ENCODE measurements at places on chromosomes 5 and 9. TPM values are rescaled to one million over a fixed set of nuclear protein-coding genes. Genes with fewer than 3 reads are reported as not detected.

The TMC1 gene
- 1.1 TPM for polyA plus RNA-seq

The KIF4B gene
- polyA plus RNA-seq = not detected

The CD180 gene
- polyA plus RNA-seq = 0.98 TPM

The IRX4 gene
- polyA plus RNA-seq = 1.4 TPM

The FBLL1 gene
- 2.4 TPM for polyA plus RNA-seq

The RELL2 gene
- 0.12 TPM for polyA plus RNA-seq

The TAS2R1 gene
- not detected for polyA plus RNA-seq

DNA sequence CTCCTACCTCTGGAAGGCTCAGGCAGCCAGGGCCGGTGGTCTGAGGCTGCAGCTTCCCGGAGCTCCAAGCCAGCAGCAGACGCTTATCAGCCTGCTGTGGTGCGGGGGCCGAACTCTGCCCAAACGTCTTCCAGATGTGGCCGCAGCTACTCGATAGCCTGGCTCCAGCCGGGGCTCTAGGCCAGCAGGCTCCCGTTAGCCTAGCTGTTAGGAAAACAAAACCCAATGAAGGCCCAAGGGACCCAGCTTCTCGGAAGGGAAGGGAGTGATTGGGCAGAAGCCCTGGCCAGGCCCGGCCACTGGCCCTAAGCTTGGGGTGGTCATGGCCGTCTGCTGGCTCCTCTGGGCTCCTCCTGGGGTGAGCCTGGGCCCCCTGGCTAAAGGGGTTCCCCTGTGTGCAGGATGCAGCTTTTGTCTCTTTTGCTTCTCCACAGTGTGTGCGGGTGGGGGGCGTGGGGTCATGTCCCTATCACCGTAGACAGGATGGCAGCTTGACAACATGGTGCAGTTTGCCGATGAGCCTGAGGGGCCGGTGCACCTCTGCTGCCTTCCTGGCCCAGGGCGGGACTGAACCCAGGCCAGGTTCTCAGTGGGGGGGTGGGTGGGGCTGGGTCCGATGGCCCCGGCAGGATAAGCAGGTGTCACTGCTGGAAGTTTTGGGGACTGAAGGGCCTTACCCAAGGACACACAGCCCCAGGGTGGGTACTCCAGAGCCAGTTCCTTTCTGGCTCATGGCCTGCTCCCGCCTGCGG lies 18.7 kb downstream of the MYMK start:
- no peak for DNase-seq

DNA sequence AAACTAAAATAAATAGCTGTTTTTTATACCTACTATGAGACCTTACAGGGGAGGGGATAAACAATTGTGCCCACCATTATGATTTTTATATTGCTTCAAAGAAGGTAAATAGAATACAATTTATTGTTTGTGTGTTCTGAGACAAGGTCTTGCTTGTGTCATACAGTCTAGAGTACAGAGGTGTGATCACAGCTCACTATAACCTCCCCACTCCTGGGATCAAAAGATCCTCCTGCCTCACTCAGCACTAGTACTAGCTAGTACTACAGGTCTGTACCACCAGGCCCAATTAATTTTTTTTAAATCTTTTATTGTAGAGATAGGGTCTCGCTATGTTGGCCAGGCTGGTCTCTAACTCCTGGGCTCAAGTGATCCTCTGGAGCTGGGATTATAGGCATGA lies 11.3 kb downstream of the TLE1 start:
- no peak for DNase-seq

- DNase-seq = no peak
Observed at GRCh38 chr5:10295619-10296326, 11.9 kb downstream of the CMBL start.

DNA sequence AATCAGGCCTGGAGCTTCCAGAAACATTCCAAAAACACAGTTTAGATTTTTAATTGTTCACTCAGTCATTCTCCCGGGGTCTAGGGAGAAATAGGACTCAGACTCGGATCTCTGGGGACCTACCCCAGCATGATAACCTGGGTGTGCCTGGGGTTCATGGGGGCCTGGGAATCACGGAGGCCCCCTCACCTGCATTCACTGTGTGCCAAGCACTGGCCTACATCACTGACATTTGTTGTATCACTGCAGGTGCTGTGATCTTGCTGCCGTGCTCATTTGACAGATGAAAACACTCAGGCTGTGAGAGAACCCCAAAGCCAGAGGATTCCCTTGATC lies 22.8 kb upstream of the ZBTB43 start:
- no peak for DNase-seq

- no peak for DNase-seq
Observed at GRCh38 chr9:19117039-19117716, 10.1 kb downstream of the PLIN2 start.

DNA sequence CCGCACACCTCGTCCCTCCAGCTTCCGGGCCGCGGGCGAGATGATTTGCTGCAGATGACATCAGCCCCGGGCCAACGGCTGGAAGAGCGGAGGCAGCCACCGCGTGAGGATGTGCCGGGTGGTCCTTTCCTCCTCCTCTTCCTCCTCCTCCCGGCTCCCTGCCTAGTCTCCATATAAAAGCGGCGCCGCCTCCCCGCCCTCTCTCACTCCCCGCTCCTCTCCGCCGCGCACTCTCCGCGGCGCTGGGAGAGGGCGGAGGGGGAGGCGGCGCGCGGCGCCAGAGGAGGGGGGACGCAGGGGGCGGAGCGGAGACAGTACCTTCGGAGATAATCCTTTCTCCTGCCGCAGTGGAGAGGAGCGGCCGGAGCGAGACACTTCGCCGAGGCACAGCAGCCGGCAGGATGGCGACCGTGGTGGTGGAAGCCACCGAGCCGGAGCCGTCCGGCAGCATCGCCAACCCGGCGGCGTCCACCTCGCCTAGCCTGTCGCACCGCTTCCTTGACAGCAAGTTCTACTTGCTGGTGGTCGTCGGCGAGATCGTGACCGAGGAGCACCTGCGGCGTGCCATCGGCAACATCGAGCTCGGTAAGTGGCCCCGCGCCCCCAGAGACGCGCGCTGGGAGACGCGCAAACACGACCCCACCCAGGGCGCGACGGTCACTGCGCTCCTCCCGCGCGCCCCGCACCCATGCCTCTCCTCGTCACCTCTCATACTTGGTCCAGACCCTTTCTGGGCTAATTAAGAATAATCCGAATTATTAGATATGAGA lies at the start of gene MAP1B:
TSS of gene MAP1B (plus strand) at position 345 of the 770 bp plus-strand sequence. CDS start at position 402, 57 bp downstream.
- peak; percentile 86 for DNase-seq

- no peak for DNase-seq
Observed at GRCh38 chr9:22203371-22204138, 194.4 kb upstream of the CDKN2B start.

DNA sequence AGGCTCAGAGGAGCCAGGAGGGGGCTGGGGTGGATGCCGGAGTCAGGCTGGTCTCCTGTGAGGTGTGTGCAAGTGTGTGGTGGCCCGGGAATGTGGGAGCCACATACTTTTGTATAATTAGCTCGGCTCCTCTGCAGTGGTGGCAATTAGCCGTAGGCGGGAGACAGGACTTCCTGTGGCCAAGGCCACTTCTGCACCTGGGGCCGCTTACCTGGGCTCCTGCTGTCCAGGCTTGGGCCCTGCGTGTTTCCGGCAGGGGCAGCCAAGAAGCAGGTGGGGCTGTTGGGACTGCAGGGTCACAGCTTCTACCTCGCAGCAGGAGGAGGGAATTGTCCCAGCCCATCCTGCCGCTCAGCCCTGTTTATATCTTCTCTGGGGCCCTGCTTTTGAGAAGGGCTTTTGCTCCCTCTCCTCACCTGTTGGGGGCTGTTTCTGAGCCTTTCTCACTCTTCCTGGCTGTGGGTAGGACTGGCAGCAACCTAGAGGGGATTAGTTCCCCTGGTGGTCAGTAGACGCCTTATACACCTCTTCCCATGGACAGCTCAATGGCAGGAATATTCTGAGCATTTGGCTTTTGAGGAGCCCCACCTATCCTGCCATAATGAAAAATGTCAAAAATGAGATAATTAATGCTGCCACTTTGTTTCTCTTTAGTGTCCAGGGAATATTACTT lies 145.4 kb upstream of the PITX1 start:
- no peak for DNase-seq

- DNase-seq = peak; percentile 12
Observed at GRCh38 chr9:86126998-86127972, 27.9 kb upstream of the GOLM1 start.

DNA sequence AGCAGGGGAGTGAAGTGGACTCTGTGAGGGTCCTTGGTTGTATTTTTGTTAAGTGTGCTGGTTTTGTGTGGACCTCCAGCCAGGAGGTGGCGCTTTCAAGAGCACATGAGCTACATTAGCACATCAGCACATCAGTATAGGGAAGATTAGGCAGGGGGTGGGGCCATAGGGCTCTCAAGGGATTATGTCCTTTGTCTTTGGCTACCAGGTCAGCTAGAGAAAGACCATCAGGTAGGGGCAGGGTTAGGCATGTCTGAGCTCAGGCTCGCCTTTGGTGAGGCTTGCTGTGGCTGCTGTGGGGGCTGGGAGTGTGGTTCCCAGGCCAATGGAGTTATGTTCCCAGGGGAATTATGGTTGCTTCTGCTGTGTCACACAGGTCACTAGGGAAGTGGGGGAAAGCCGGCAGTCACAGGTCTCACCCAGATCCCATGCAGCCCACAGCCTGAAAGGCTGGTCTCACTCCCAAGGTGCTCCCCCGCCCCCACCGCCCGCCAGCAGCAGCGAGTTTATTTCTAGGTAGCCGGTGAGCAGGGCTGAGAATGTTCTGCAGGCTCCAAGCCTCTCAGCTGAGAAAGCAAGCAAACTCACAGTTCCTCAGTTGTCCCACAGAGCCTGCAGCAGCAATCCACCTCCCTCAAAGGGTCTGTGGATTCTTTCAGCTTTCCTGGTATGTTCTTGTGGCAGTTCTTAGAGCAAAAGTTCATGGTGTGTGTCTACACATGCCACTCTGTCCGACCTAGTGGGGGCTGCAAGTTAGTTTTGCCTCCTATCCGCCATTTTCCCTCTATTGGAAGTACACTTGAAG lies 13.7 kb downstream of the OR1J1 start:
- no peak for DNase-seq

DNA sequence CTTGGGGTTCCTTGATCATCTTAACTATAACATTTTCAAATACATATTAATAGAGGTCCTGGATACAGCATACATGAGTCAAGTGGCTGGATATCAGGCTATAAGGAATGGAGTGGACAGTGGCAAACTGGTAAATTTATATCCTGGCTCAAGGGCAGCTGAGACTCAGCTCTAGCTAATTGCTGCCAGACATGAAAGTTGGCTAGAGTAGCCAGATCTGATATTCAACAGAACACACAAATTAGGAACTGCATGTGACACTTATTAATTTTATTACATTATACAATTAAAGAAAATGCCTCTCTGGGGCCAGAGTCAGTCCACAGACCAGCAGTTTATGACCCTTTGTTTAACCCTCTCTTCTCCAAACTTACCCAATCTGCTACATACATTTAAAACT lies 206.5 kb downstream of the KCTD16 start:
- DNase-seq = no peak

- no peak for DNase-seq
Observed at GRCh38 chr5:164651546-164652275, 1146.3 kb downstream of the MAT2B start.

DNA sequence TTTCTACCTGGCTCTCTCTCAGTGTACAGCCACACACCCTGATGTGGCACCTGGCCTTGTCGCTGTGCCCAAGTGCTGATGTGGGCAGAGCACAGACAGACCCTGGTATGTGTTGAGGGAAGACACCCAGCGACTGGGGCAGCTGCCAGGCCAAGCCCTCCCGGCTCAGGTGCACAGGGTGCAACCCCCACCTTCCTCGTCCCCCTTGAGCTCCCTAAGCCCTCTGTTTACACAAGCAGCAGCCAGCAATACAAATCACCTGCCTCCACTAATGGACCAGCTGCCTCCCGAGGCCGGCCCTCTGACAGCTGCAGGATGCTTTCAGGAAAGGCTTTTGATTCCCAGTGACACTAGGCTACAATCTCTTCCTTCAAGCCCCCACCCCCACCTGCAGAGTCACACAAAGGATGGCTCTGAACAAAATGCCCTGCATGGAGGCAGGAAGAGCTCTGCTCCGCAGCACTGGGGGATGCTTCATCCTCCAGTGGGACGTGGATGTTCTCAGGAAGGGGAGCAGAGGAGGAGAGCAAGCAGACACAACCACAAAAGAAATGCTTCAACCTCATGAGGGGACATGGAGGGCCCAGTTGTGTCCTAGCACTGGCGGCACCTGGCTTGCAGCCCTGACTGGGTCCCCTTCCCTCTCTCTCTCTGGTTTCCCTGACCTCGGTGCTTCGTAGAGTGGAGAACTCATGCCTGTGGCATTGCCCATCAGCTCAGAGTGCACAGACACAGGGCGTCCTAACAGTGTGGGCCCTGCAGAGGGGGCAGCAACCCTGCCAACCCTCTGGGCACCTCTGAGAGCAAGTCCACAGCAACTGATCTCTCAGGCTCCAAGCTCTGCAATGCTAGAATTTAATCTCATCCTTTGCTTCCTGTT lies 140.8 kb downstream of the BARX1 start:
- DNase-seq = no peak

DNA sequence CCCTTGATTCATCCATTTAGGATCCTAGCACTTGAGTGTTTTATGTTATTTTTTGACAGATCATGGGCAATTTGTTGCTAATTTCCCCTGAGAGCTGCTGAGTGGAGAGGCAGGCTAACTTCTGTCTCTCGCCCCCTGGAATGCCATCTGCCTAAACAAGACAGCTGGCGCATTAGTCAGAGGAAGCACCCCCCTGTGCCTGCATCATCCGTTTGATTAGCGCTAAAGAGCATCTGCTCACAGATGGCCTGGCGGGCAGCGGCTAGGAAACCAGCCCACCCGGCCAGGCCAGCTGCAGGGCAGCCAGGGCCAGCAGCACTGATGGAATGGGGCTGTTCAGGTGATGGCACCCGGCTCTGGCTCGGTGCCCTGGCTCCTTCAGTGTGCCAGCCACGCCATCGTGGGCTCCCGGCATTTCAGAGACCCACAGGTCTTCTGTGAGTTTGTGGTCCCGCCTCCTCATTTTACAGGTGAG lies 22.9 kb upstream of the ASS1 start:
- DNase-seq = peak; percentile 20

DNA sequence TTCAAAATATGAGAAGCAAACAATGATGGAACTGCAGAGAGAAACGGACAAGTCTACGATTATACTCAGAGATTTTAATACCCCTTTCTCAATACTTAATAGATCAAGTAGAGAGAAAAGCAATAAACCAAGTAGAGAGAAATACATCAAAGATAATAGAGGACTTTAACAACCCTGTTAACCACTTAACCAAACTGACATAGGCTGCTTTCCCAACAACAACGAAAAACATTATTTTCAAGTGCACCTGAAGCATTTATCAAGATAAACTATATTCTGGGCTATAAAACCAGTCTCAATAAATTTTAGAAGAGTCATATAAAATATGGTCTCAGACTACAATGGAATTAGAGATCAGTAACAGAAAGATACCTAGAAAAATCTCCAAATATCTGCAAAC lies 67.4 kb downstream of the GNAQ start:
- DNase-seq = no peak

GRCh38 chr9:110502842-110503241 lies 76.7 kb downstream of the SVEP1 start:
- no peak for DNase-seq

GRCh38 chr5:96297867-96298266 lies 135.2 kb downstream of the PCSK1 start:
- no peak for DNase-seq

GRCh38 chr5:11531811-11532555 lies 372.3 kb downstream of the CTNND2 start:
- DNase-seq = peak; percentile 26

- DNase-seq = no peak
Observed at GRCh38 chr9:83698976-83699585, 8.7 kb downstream of the UBQLN1 start.
